ENCODE measurements at places on chromosomes 1 and 21.

DNA sequence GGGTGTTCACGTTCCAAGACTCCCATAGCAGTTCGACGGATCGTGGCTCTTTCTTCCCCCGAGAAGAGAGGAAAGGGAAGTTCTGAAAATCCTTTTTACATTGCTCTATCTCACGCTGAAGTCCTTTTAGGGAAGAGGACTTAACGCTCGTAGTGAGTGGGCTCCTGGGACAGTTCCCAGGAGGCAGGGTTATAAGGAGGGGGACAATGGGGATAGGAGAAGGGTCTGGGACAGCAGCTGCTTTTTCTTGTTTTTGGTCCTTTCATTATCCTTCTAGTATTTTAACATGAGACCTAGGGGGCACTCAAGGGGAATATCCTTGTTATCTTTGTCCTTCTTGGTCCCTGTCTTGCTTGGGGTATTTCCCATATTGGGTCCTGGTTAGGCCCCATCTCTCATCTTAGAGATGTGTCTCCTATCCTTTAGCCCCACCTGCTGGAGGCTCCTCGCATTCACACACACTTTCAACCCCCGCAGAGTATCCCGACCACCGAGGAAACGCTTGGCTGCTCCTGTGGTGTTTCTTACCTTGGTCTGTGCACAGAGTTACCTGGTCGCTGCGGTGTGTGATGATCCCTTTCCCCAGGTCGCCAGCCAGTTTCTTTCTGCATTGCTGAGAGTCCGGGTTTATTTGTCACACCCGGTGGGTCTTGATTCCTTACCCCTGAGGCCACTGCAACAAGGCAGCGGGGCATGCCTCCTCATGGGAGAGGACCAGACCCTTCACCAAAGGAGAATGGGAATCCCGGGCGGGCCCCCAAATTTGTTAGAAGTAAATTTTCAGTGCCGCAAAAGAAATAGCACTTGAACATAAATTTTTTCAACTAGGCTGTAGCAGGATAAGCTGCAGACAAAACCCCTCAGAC lies 29.7 kb downstream of the SCCPDH start:
- DNase-seq: no peak

GRCh38 chr1:67537667-67538018 lies 107.4 kb upstream of the SERBP1 start:
- no peak for DNase-seq

GRCh38 chr1:201468501-201468843 lies 516 bp downstream of the PHLDA3 start:
- no peak for DNase-seq

DNA sequence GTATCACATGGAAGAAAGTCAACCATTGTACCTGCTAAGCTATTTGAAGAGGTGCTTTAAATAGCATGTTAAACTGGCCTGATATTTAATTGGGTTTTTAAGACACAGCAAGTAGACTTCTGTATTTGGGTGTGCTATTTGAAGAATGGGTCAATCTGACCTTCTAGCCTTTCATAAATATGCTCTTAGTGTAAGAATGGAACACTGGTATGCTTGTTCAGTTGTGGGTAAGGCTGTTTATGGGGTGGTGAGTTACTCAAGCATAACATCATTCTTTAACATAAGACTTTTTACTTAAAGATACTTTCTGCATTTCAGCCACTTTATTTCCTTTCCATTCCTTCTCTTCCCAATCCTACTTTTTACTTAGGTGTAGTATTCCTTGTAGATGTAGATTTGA lies 21.4 kb downstream of the AHCYL1 start:
- DNase-seq: no peak

- DNase-seq: no peak
Observed at GRCh38 chr1:109527098-109527811, 12.4 kb upstream of the GPR61 start.

DNA sequence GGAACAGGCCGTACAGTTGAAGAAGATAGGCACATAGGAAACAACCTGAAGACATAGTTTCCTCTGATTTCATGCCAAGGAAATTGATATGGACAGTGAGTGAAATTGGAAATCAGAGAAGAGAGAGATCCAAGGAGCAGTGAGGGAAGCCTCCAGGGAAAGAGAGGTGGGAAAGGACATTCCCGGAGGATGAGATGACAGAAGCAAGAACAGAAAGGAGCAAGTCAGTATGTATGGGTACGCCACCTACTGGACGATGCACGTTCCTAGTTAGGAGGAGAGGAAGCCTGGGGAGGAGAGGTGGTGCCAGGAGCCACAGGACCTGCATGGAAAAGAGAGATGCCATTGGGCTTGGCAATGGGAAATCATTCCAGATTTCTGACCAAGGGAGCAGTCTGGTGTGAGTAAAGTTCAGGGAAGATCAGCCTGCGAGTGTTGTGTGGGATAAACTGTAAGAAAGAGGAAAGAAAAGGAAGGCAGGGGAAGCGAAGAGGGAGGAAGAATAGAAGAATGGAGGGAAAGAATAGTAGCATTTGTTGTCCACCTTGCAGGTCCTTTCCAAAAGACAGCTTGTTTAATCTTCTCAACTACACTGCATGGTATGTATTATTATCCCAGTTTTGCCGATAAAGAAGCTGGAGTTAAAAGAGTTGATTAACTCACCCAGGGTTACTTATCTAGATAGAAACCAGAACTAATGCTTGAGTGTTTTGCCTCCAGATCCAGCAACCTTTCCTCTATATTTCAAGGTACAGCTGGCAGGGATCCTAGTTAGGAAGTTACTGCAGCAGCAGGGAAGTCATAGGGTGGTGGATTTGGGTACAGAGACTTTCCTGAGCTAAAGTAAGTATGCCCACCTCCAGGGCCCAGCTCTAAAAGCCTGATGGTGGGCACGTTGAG lies 27.4 kb downstream of the C1orf116 start:
- no peak for DNase-seq

- DNase-seq: no peak
Observed at GRCh38 chr21:46477765-46478164, 19.1 kb downstream of the DIP2A start.

DNA sequence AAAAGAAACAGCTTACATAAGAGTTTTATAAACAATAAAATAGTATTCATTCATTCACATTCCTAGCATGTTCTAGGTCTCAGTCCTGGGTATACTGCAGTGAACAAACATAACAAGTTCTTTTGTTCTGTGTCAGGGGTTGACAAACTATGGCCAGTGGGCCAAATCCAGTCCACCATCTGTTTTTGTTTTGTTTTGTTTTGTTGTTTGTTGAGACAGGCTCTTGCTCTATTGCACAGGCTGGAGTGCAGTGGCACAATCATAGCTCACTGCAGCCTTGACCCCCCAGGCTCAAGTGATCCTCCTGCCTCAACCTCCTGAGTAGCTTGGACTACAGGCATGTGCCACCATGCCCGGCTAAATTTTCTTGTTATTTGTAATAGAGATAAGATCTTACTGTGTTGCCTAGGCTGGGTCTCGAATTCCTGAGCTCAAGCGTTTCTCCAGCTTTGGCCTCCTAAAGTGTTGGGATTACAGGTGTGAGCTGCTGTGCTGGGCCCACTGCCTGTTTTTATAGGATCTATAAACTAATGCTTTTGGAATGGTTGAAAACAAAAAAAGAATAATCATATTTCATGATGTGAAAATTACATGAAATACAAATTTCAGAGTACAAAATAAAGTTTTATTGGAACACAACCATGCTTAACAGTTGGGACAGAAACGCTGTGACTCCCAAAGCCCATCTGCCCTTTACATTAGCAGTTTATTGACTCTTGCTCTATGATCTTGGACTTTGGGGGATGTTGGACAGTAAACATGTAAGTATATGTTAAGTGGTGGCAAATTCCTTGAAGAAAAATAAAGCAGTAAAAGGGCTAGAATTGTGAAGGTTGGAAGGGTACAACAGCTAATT lies 17.9 kb downstream of the CAPZA1 start:
- DNase-seq: no peak

- DNase-seq: no peak
Observed at GRCh38 chr1:221530791-221531190, 211.1 kb downstream of the DUSP10 start.

GRCh38 chr1:40818264-40818961 lies 34.8 kb downstream of the KCNQ4 start:
- peak; percentile 36 for DNase-seq

GRCh38 chr1:171610385-171610784 lies 11.7 kb upstream of the MYOCOS start:
- DNase-seq: no peak

DNA sequence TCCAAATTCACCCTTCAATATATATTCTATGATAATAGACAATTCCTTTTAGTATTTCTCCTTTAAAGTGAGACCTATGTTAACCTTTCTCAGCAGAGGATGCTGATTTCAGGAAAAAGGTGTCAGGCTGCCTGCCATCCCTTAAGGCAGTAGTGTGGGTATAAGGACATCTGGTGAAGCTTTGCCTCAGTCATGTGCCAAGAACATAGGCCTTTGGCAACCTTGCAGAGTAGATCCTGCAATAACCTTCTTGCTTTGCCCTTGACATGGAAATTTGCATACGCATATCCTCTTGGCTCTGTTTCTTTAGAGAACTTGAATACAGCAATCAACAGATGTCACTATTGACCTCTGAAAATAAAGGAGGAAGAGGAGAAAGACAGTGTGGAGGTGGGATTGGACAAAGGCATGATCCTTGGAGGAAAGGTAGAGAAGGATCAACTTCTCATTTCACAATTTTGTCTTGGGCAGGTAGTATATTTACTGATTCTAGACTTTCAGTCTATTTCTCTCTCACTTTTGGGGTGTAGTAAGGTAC lies 21.1 kb upstream of the ZRANB2 start:
- no peak for DNase-seq

DNA sequence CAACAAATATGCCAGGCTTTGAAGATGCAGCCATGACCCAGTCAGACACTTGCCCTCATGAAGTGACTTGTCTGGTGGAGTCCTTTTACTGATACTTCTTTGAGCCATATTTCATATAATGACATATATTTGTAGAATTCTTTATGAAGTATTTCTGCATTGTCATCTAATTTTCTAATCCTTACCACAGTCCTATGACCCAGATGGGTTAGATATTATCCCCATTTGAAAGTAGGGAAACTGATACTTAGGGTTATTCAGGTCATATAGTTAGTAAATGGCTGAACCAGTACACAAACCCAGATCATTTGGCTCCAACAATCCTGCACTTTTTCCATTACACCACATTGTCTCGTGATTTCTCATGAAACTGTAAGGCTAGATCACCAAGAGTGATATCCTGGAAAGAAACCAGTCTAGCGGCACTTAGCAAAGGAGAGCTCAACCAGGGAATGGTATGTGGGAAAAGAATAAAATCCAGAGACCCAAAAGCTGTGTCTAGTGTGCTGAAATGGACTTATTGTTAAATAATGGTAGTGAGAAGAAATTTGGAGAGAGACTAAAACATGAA lies 49.6 kb downstream of the ZFYVE9 start:
- DNase-seq: no peak
